Transverse colon (tissue), 4 donors: ENCODE measurements at places on chromosomes 12 and 14. TPM values are rescaled to one million over a fixed set of nuclear protein-coding genes. Genes with fewer than 3 reads are reported as not detected.

The ACTN1 gene
- 127 TPM for total RNA-seq

The KLC1 gene
- 346 TPM for total RNA-seq

The RTL1 gene
- total RNA-seq = not detected

The SLCO1B1 gene
- total RNA-seq = not detected

The GNB3 gene
- total RNA-seq = not detected

The SERPINA5 gene
- total RNA-seq = 1.5 TPM

The KRT73 gene
- not detected for total RNA-seq

The FOXG1 gene
- total RNA-seq = not detected

DNA sequence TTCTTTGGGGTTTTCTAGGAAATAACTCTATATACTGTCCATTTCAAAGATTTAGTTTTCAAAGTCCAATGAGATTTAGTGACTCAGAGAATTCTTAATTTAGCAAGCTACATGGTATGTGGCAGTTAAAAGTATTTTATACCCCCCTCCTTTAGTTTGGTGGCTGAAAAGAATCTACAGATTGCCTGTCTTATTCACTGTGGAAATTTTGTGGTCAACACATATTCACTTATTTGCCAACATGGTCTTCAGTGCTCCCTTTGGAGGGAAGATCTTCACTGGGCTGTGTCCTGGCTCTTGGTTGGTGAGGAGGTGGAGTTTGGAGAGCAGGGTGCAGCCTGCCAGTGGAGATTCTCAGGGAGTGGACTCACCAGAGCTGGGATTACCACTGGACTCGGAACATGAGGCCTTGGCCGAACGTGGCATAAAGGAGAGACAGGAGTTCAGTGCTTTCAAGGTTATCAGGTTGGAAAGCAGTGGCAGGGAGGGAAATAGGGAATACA, 39.8 kb downstream of the SAMD4A start:
- H3K4me1 ChIP-seq = no peaks in the 10 kb centered on the region
- no peaks in the 10 kb centered on the region for H3K27me3 ChIP-seq
- no peaks in the 10 kb centered on the region for H3K36me3 ChIP-seq
- no peak overlapping the region for H3K4me3 ChIP-seq
- no peak for DNase-seq

GRCh38 chr12:82326905-82327503, 31.2 kb downstream of the CCDC59 start:
- H3K27ac ChIP-seq = no peak overlapping the region
- no peak for DNase-seq
- peaks cover 18% of the 10 kb centered on the region for H3K4me1 ChIP-seq

DNA sequence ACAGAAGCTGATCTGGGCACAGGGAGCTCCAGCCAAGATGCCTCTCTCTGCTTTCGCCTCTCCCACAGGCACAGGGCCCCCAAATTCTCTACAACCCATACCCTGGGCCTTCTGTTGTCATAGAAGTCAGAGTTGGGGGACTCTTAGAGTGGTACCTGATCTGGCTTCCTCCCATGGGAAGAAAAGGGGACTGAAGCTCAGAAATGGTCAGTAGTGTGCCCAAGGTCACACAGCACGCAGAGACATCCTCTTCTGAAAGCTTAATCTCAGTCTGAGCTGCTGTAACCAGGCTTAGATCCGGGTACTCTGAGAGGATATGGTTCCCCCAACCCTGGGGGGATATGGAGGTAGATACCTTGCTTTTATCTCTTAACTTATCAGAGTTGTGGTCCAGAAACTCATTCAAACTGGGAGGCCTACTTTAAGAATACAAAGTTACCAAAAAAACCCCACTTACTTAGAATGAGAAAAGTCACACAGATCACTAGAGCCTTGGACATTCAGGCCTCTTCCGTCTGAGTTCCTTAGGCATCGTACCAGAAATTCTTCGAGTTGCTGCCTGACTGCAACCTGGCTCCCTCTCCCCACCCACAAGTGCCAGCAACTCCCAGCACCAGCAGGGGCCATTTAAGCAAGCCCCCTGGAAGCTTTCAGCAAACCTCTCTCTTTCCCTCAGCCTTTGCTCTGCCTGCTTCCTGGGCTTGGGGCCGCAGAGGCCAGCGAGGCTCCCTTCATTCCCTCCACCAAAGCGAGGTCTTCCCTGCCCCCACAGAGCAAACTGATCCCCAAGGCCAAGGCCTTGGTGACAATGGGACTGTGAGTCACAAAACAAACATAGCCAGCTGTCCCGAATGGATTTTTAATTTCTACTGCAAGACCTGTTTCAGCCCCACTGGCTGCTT, 13.9 kb downstream of the KRT7 start:
- peaks cover 20% of the 10 kb centered on the region for H3K27me3 ChIP-seq
- DNase-seq = no peak
- no peaks in the 10 kb centered on the region for H3K36me3 ChIP-seq
- H3K4me3 ChIP-seq = no peak overlapping the region
- H3K27ac ChIP-seq = no peak overlapping the region

- H3K27ac ChIP-seq = no peak overlapping the region
- H3K4me3 ChIP-seq = no peak overlapping the region
- H3K36me3 ChIP-seq = no peaks in the 10 kb centered on the region
- no peak for DNase-seq
- H3K4me1 ChIP-seq = peaks cover 12% of the 10 kb centered on the region
- H3K27me3 ChIP-seq = no peaks in the 10 kb centered on the region
These were observed 9.3 kb upstream of the PRIMA1 start for GRCh38 chr14:93797536-93797935.

DNA sequence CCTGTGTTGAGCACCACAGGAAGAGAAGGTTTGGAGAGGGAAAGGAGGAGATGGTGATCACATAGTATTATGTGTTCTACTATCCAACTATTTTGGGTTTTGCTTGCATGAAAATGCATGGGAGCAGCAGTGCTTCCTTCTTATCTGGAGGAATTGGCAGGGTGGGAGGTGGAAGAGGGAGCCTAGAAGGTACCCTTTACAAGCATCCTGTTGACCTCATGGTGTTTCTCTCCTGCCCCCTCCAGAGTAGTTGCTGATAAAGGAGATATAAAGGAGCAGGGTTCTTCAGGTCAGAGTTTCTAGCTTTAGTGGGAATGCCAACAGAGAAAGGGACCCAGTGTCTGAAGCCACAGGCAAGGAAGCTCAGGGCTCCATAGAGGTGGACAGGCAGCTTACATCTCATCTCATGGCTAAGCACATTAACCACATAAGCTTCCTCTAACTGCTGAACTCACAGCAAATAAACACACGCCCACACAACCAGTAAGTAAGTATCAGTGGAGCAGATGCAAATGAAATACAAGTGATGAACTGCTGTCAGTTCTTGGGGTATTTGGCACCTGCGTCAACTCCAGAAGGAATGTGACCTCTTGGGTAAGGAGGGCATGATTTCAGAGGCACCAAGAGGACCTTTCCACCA, 174.2 kb upstream of the SLC38A2 start:
- no peak overlapping the region for H3K27ac ChIP-seq
- H3K36me3 ChIP-seq = no peaks in the 10 kb centered on the region
- DNase-seq = no peak
- no peaks in the 10 kb centered on the region for H3K4me1 ChIP-seq
- H3K27me3 ChIP-seq = no peaks in the 10 kb centered on the region

DNA sequence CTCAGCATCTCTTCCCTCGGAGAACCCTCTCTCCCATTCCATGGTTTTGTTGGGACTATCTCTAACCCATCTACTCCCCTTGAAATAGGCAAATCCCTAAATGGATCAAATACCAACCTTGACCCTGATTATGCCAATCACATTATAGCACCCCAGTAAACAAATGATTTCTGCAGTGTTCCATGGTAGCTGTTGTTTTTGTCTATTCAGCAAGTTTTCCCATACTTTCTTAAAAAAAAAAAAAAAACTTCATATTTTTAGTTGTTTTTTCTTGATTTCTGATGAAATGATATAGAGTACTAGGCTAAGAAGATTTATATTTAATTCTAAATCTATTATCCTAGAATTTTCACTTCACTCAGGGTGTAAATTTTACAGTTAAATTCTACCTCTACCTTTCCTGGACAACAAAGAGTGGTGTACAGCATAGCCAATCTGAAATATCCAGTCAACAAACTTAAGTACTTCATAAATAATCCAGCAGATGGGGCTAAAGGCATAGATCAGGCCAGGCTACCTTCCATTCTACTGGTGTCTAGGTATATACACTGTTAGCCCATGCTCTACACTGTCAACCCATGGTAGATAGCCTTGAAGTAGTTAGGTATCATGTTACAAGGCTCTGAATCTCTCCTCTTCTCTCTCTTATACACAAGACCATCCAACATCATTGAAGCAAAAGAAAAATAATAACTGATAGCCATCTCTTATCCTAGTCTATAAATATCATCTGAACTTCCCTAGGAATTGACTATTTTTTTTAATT, 82.2 kb downstream of the PLEKHG7 start:
- no peak overlapping the region for H3K4me3 ChIP-seq
- H3K36me3 ChIP-seq = peaks cover 3% of the 10 kb centered on the region
- no peak overlapping the region for H3K27ac ChIP-seq
- peaks cover 4% of the 10 kb centered on the region for H3K4me1 ChIP-seq
- no peak for DNase-seq

GRCh38 chr12:104496336-104496735, 39.6 kb downstream of the CHST11 start:
- no peak for DNase-seq
- H3K27me3 ChIP-seq = no peaks in the 10 kb centered on the region
- no peaks in the 10 kb centered on the region for H3K36me3 ChIP-seq
- no peak overlapping the region for H3K27ac ChIP-seq
- no peaks in the 10 kb centered on the region for H3K4me1 ChIP-seq

- no peaks in the 10 kb centered on the region for H3K27me3 ChIP-seq
- H3K27ac ChIP-seq = no peak overlapping the region
- H3K36me3 ChIP-seq = no peaks in the 10 kb centered on the region
- DNase-seq = no peak
- H3K4me3 ChIP-seq = no peak overlapping the region
These were observed 80.5 kb downstream of the SAMD4A start for GRCh38 chr14:54647378-54647777.

DNA sequence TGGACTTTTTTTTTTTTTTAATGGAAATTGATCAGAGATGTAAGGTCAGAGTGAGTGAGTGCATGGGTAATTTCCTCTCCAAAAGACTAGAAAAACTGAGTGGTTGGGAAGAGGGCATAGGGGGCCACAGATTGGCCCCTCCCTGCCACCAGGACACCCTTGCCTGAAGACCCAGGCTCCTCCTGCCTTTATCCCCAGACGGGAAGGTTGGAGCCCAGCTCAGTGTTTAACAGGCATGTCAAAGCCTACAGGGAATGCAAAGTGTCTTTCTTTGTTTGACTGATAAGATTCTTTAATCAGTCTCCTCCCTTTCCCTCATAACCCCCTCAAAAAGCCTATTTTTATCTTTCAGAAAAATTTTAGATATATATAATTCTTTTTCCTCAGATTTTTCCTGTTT, 50.3 kb downstream of the IRAK3 start:
- H3K27me3 ChIP-seq = no peaks in the 10 kb centered on the region
- no peak overlapping the region for H3K4me3 ChIP-seq
- H3K36me3 ChIP-seq = no peaks in the 10 kb centered on the region
- peaks cover 7% of the 10 kb centered on the region for H3K4me1 ChIP-seq
- no peak for DNase-seq

DNA sequence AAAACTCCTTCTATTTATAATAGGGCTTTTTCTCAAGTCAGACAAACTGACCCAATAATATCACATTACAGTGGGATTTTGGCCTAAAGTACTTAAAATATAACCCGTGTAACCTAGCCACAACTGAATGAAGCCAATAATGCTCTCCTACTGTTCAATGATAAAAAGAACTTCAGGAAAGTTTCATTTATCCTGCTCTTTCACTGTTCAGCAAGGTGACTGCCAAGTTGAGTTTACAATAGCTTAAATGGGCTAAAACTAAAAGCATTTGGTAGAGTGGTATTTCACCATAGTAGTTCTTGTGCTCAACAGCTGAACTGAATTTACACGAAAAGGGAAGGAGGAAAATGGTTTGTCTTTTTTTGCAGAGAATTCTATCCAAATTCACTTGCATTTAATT, 49.8 kb downstream of the CNTN1 start:
- DNase-seq = no peak
- H3K27me3 ChIP-seq = no peaks in the 10 kb centered on the region
- no peak overlapping the region for H3K27ac ChIP-seq
- no peak overlapping the region for H3K4me3 ChIP-seq
- H3K36me3 ChIP-seq = no peaks in the 10 kb centered on the region

GRCh38 chr12:101501410-101501995, 26.4 kb downstream of the SPIC start:
- H3K4me1 ChIP-seq = peaks cover 17% of the 10 kb centered on the region
- DNase-seq = no peak
- H3K27me3 ChIP-seq = no peaks in the 10 kb centered on the region
- no peak overlapping the region for H3K27ac ChIP-seq

DNA sequence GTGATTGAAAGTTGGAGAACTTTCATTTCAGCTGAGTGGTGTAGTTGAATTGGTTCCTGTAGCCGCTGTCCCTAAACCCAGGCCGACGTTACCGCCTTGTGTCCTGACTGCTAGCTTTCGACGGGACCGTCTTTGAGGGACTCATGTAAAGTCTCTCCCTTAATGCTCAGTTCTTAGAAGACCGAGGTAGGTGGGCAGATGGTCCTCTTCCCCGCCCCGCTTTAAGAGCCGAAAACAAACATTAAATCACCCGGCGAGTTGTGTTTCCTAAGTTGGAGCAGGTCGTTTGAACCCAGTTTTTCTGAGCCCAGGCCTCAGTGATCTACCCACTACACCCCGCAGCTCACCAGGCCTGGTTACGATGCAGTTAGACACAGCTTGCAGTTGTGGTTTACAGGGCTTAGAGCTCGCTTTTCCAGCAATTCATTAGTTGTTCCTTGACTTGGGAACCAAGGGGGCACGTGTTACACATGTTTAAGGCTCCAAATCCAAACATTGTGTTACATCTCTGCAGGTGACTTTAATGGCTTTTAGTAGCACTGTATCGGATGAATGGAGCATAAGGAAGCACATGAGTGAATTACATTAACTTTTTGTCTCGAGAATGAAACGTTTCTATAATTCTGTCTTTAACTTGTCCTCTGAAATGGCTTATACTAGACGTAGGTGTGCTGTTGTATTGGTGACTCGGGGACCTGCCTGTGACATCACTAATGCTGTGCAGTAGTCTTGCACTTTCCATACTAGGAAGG, 790 bp downstream of the NEDD1 start:
- H3K36me3 ChIP-seq = no peaks in the 10 kb centered on the region
- peaks cover 13% of the 10 kb centered on the region for H3K4me1 ChIP-seq
- DNase-seq = peak; percentile 14
- no peaks in the 10 kb centered on the region for H3K27me3 ChIP-seq
- peak overlapping the region; percentile 90 for H3K4me3 ChIP-seq
- H3K27ac ChIP-seq = peak overlapping the region; percentile 88

GRCh38 chr14:87432698-87433097, 560.3 kb downstream of the GALC start:
- H3K27ac ChIP-seq = no peak overlapping the region
- no peak for DNase-seq
- H3K36me3 ChIP-seq = no peaks in the 10 kb centered on the region
- no peaks in the 10 kb centered on the region for H3K4me1 ChIP-seq
- no peaks in the 10 kb centered on the region for H3K27me3 ChIP-seq

GRCh38 chr12:123115409-123116121, 35.3 kb downstream of the PITPNM2 start:
- peak; percentile 39 for DNase-seq
- no peaks in the 10 kb centered on the region for H3K36me3 ChIP-seq
- H3K4me3 ChIP-seq = no peak overlapping the region
- H3K4me1 ChIP-seq = peaks cover 55% of the 10 kb centered on the region
- peak overlapping the region; percentile 84 for H3K27ac ChIP-seq

- no peak overlapping the region for H3K27ac ChIP-seq
- H3K4me1 ChIP-seq = no peaks in the 10 kb centered on the region
- no peaks in the 10 kb centered on the region for H3K27me3 ChIP-seq
- no peaks in the 10 kb centered on the region for H3K36me3 ChIP-seq
These were observed 145.8 kb downstream of the DERA start for GRCh38 chr12:16056910-16057309.
